Camera-type eye (tissue), 1 donor: ENCODE measurements at places on chromosomes 6 and 20. TPM values are rescaled to one million over a fixed set of nuclear protein-coding genes. Genes with fewer than 3 reads are reported as not detected.

PPIL6 gene
- 10.0 TPM for total RNA-seq

MTFR2 gene
- total RNA-seq: 1.1 TPM

IYD gene
- not detected for total RNA-seq

SAPCD1 gene
- total RNA-seq: 3.8 TPM

VSTM2L gene
- 25.0 TPM for total RNA-seq

SPATA25 gene
- 7.6 TPM for total RNA-seq

SLC17A4 gene
- not detected for total RNA-seq

GNAS-AS1 gene
- total RNA-seq: 1.8 TPM

HSPA1A gene
- total RNA-seq: 744 TPM

C20orf144 gene
- total RNA-seq: 0.22 TPM

ZSCAN23 gene
- total RNA-seq: 26.7 TPM

SLC13A3 gene
- total RNA-seq: 10.1 TPM

FILIP1 gene
- 16.8 TPM for total RNA-seq

CUTA gene
- 76.4 TPM for total RNA-seq

OR2J3 gene
- not detected for total RNA-seq

DDO gene
- 0.16 TPM for total RNA-seq

OTOR gene
- not detected for total RNA-seq

ROS1 gene
- total RNA-seq: not detected

NHLRC1 gene
- total RNA-seq: 2.8 TPM

GLP1R gene
- 0.88 TPM for total RNA-seq

UBD gene
- total RNA-seq: not detected

RAET1G gene
- total RNA-seq: not detected

HLA-DQB2 gene
- total RNA-seq: not detected

DPPA5 gene
- not detected for total RNA-seq

WFDC12 gene
- total RNA-seq: not detected

PRICKLE4 gene
- total RNA-seq: 4.1 TPM

ASIP gene
- total RNA-seq: 1.9 TPM

TAAR2 gene
- total RNA-seq: not detected

DOK5 gene
- 16.9 TPM for total RNA-seq

ENPP3 gene
- total RNA-seq: 1.5 TPM

MATN4 gene
- total RNA-seq: 11.4 TPM

PRL gene
- 0.99 TPM for total RNA-seq

DYNLT2 gene
- 6.4 TPM for total RNA-seq

RNF146 gene
- total RNA-seq: 78.9 TPM

C6orf52 gene
- total RNA-seq: not detected

REV3L gene
- 85.4 TPM for total RNA-seq

NKX2-2 gene
- not detected for total RNA-seq

ABHD16B gene
- total RNA-seq: not detected

ESR1 gene
- 0.60 TPM for total RNA-seq

TRIM10 gene
- 1.0 TPM for total RNA-seq

F13A1 gene
- total RNA-seq: 45.1 TPM

POU5F1 gene
- not detected for total RNA-seq
